ENCODE measurements at places on chromosomes 7 and 10.

DNA sequence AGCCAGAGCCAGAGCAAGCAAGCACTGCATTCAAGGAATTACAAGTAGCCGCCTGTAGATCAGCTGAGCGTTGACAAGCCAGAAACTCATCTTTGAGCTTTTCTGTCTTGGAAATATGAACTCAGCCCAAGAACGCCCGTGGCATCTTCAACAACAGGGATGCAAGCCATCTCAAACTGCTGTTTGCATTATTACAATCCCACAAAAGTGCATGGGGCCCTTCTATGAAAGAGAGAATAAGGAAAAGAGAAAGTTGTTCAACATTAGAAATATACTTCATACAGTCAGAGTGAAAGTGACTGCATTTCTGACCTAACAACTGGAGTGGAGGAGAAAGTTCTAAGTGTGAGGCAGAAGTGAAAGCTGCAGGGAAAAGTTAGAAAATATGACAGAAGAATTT, 6.5 kb downstream of the SGCE start:
- DNase-seq: peak; percentile 32

- DNase-seq: no peak
Observed at GRCh38 chr7:112926018-112926417, 135.8 kb upstream of the TMEM168 start.

DNA sequence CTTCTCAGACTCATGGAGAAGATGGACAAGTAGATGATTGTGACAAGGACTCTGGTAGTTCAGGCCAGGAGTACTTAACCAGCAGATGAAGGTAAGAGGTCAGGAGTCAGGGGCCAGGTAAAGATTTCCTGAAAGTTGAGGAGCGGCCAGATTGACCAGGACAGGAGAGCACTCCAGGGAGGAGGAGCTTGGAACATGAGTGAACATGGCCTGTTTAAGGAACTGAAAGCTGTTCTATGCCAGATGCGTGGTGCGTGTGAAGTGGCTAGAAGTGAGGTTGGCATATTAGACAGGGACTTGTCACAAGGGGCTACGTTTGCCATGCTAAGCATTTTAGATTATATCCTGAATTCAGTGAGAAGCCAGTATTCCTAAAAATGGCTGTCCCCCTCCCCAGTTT, 157.2 kb downstream of the WNT2 start:
- DNase-seq: no peak

- peak; percentile 44 for DNase-seq
Observed at GRCh38 chr10:33799281-33799943, 464.9 kb upstream of the NRP1 start.

DNA sequence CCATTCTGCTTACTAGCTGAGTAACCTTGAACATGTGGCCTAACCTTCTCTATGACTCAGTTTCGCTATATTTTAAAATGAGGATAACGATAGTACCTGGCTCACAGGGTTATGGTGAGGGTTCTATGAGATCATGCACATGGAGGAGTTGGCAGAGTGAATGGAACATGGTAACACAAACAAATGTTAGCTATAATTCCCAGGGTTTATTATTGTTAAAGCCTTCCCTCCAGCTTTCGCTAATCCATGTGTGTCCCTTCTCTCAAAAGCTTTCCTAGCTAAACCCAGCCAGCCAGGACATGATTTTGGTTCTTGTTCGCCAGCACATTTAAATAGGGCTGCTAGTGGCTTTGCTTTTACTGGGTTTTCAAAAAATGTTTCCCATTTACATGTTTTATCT, 361.0 kb upstream of the NFE2L3 start:
- DNase-seq: no peak

- peak; percentile 57 for DNase-seq
Observed at GRCh38 chr10:44206127-44206818, 178.6 kb downstream of the CXCL12 start.

GRCh38 chr7:158393926-158394625, 193.5 kb downstream of the PTPRN2 start:
- DNase-seq: no peak
